ENCODE measurements at places on chromosomes 12 and 14.

GRCh38 chr12:118842866-118843265, 138.5 kb upstream of the SRRM4 start:
- no peak for DNase-seq

GRCh38 chr12:44286821-44287505, 451.1 kb downstream of the TMEM117 start:
- no peak for DNase-seq

DNA sequence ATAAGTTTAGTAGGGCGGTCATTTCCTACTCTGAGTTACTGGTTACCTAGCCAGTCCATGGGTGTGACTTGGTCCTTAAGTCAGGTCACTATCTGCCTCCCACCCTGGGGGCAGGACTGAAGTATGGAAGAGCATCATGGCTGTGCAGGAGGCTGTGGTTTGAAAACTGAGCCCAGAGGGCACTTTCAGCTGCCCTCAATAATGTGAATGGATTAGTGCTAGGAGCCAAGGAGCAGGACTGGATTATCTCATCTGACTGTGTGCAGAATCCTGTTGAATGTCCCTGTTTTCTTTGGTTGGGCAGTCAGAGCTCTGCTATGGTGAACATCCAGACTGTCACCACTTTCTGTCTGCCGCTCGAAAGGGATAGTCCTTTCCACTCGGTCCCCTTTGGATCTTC, 1.6 kb downstream of the ATXN7L3B start:
- no peak for DNase-seq

GRCh38 chr14:105346876-105347586, 32.5 kb downstream of the PACS2 start:
- DNase-seq = no peak

- no peak for DNase-seq
Measured at GRCh38 chr12:110354172-110354780, 49.2 kb downstream of the ANAPC7 start.

DNA sequence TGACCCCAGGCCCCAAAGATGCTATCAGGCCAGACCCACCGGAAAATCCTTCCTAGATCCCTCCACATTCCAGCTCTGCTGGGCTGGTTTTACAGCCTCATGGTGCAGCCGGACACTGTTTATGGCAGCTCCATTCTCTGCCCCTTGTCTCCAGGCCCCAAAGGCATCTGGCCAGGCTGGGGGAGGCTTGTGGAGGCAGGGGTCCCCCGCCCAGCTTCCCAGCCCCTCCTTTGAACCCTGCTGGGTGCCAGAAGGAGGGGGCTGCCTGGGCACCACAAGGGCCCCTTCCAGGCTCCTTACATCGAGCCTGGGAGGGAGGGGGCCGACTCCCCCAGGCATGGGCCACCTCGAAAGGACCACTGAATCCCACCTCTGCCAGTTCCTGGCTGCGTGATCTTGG, 19.8 kb upstream of the SMUG1 start:
- DNase-seq = no peak

DNA sequence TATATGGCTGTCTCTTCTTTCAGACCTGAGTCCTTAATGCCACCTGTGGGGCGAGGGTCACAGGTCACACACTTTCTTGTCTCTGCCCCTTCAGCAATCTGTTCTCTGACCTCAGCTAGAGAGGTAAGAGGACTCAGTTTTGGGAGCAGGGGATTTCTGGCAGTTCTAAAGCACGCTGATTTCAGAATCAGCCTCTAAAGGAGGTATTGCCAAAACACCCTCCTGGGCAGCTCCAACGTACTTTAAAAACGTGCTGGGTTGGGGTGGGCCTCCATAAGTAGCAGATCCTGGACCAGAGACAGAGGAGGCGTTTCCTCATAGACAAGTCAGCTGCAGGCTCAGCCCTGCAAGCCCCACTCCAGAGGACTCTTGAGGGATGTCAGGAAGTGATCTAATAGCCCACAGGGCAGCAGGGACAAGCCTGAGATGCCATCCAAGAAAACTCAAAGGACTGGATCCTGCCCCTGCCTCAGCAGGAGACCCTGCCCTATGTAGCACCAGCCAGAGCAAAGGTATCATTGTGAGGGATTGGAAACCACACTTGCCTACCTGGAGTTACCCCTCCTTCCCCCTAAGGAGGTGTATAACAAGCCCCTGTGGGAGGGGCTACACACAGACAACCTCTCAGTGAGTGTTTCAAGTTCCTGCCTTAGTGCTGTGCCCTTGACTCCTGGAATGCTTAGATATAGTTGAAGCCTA, 8.5 kb downstream of the CTDSP2 start:
- DNase-seq = no peak

DNA sequence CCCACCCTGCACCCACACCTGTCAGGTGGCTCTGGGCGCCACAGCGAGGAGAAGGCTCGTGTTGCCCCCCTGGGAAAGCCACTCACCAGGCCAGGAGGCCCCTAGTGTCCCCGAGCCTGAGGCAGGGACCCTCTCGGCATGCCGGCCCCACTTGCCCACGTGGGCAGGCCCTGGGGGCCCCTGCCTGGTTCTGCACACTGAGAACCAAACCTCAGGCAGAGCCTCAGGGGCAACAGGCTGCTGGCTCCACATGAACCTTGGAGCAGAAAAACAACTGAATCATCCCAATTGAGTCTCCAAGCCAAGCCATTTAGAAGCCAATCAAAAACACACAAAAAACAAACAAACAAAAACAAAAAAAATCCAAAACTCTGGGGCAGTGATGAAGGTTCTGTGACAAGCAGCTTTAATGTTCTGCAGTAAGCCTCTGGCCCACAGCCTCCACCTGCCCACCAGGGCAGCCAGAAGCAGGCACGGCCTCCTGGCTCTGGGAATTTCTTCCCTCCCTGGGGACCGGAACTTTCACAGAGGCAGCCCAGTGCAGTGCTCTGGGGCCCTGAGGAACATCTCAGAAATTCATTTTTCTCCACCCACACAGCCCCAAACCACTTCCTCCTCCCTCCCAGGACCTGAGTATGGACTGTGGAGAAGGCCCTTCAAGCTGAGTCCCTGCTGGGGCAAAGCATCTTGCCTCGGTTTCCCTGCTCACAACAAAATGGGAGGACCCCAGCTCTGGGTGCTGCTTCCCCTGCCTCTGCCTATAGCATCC, 90.2 kb downstream of the CHGA start:
- no peak for DNase-seq

DNA sequence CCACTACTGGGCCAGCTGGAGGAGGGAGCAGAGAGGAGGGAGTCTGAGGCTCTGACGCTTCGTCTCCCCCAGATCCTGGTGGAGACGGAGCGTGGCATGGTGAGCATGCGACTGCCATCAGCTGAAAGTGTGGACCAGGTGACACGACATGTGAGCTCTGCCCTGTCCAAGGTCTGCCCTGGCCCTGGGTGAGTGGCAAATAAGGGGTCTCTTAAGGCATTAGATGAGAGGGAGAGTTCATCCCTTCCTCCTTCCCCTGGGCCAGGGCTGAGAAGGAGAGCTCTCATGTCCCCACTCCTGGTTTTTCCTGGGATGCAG, 2.5 kb downstream of the CARMIL3 start:
- no peak for DNase-seq

DNA sequence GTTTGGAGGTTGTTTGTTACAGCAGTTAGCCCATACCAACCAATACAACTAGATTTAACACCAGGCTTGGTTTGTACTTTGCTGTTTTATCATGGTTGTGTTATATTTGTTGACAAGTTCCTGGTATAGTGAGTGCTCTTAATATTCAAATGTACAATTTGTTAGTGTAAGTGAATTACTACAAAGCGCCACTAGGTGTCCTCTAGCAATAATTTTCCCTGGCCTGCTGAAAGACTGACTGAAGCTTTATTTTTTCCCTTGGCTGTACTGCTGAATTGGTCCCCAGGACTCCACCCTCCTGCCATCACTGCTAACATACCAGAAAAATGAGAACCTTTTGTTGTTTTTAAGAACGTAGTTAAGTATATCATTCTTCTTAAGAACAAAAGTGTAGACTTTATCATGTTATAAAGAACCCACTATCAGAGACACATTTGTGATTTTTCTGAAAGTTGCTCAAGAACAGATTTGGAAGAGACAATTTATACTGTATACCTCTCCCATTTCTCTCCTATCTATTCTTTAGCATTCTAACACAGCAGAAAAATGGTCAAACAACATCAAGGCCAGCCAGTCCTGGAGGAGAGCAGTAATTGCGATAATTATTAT, 75.3 kb upstream of the FAR2 start:
- no peak for DNase-seq

GRCh38 chr14:91394105-91395081, 23.2 kb downstream of the CCDC88C start:
- DNase-seq = no peak

GRCh38 chr14:102690509-102691286, 86.6 kb upstream of the TRAF3 start:
- no peak for DNase-seq

- DNase-seq = no peak
Measured at GRCh38 chr12:121751034-121751433, 38.5 kb downstream of the TMEM120B start.

DNA sequence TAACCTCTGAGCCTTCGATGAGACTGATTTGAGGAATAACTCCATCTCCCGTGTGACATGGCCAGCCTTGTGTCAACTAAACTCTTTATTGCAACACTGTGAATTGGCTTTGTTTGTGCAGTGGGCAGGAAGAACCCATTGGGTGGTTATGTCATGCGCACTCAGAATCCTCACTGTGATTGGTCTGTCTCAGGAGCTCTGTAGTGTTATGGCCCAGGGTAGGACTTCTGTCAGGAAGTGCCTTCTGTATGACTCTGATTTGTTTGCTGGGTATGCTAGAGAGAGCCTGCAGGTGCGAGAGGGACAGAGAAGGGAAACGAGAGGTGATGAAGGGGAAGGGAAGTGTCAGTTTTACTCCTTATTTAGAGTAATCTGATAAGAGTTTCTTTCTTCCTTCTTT, 71.5 kb upstream of the DCD start:
- DNase-seq = no peak

- no peak for DNase-seq
Measured at GRCh38 chr14:86221755-86222154, 691.8 kb downstream of the FLRT2 start.

GRCh38 chr14:85336817-85337216, 193.1 kb upstream of the FLRT2 start:
- DNase-seq = no peak

DNA sequence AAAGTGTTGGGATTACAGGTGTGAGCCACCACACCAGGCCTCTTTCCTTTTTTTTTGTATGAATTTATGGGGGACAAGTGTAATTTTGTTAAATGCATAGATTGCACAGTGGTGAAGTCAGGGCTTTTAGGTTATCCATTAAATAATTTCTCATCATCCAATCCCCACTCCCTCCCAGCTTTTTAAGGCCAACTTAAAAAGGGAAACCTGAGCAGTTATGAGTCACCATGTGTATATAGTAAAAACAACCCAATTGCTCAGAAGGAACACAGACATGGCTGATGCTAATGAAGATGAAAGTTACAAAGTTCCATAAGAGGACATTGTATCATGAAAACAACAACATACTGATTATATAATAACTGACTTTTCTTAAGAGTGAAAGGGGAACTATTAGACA, 25.6 kb upstream of the ARID2 start:
- DNase-seq = no peak

GRCh38 chr14:27372771-27373170, 774.9 kb upstream of the NOVA1 start:
- no peak for DNase-seq

DNA sequence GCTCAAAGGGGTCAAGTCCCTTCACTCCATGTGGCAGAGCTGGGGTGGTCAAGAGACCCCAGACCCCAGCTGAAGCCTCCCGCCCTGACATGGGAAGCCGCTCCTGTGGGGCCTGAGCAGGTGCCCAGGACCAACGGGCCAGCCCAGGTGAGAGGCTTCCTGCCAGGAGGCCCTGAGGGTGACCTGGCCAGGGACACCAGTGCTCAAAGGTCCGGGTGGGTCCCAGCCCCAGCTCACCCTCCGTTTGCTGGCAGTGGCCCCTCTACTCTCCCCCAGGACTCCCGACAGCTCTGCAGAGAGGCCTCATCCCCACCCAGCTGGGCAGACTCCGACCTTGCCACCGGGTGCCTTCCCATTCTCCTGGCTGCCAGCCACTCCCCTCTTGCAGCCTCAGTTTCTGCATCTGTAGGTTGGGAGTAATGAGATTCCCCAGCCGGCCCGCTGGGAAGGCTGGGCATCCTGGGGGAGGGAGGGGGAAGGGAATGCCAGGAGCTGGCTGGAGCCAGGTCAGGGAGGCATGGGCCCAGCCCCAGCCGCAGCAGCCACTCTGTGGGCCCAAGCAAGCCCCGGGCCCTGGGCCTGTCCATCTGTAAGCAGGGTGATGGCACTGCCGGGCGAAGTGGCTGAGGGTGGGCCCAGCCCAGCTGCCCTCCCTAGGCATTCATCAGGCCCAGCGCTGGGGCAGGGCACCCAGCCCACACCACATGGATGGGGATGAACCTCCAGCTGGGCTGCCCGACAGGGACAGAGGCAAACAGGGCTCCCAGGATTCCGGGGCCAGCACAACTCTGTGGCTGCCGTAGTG, 10.3 kb upstream of the INF2 start:
- no peak for DNase-seq

- DNase-seq = no peak
Measured at GRCh38 chr12:49875115-49875720, 28.5 kb downstream of the FAIM2 start.

DNA sequence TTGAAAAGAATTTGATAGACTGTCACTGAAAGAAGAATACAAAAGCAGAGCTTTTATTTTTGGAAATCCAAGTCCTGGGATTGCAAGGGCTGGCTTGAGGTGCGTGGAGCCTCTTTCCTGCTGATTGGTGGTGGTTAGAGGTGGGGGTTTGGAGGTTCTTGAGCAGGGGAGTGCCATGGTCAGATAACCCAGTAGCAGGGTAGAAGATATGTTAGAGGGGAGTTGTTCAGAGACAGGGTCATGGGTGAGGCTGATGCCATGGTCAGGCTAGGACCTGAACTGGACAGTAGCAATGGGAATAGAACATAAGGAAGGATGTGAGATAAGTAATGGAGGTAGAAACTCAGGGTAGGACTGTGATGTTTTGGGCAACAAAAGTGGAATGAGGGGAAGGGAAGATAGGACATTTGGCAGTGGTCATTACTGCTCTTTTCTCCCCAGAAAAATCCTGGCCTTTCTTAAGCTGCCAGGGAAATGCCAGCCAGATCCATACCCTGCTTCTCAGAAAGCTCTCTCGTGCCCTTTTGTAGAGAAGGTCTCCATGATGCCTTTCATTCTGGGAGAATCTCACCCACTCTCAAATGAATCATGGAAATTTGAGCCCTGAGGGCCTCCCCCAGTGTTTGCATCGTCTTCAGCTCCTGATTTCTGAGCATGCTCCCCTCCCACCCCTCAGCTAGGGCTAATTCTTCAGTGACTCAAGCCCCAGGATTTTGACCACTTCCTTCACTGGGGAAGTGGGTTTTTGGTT, 9.5 kb downstream of the EMP1 start:
- no peak for DNase-seq

DNA sequence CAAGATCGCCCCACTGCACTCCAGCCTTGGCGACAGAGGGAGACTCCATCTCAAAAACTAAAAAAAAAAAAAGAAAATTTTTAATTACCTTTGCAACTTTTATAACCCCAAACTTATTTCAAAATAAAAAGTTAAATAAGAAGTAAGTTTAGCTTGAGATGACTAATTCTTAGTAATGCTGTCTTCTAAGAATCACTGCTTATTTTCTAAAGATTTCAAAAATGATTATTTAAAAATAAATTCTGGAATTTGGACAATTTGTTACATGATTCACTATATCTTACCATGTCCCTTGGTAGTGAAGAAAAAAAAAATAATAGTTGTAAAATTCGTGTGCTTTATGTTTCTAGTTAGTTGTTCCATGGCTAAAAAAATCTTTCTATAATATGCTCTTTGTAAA, 11.6 kb upstream of the HECTD1 start:
- DNase-seq = no peak

GRCh38 chr12:119864591-119864990, 12.5 kb downstream of the CIT start:
- no peak for DNase-seq

All from nephron progenitor cell (in vitro differentiated cells).